ENCODE measurements at places on chromosomes 4 and X.

- no peak for DNase-seq
Measured at GRCh38 chr4:76301068-76301774, 5.3 kb upstream of the STBD1 start.

DNA sequence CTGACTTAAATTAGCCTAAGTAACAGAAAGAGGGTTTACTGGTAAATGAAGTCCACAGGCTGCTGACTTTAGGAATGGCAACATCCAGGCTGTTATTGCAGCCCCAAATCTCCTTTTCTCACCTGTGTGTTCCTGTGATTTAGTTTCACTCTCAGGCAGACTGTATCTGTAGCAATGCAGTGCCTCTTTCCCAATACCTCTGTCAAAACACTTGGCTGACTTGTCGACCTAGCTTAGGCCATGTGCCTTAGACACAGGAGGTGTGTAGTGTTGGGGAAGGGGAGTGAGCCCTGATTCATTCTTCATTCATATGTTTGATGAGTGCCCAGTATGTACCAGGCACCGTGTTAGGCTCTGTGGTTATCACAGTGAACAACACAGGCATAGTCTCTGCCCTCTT is 46.9 kb downstream of the JADE3 start:
- no peak for DNase-seq

GRCh38 chr4:136088211-136088867 is 1444.0 kb downstream of the PCDH18 start:
- DNase-seq, result no peak

- DNase-seq, result no peak
Measured at GRCh38 chr4:1872870-1873269, 1.7 kb downstream of the NSD2 start.

DNA sequence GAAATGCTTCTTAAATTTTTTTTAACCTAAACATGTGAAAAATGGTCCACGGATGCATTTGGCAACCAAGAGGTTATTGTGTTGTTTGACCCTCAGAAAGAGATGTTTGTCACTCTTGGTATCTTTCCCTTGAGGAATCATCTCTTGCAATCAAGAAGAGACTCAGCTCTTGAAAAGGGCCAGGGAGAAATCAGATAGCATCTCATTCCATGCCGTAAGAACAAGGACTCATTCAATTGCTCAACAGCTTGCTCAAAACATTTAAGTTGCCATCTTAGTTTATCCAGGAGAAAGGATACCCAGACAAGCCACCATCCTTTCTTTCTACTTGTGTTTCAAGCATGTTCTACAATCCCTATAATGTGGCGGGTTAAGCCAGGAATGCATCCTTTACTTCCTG is 209.5 kb upstream of the LNX1 start:
- DNase-seq, result no peak

GRCh38 chr4:125283707-125284279 is 31.0 kb upstream of the FAT4 start:
- DNase-seq, result no peak

GRCh38 chr4:175071123-175071522 is 153.0 kb downstream of the ADAM29 start:
- DNase-seq, result no peak

- DNase-seq, result no peak
Measured at GRCh38 chr4:15690020-15690809, 8.6 kb downstream of the FAM200B start.

GRCh38 chr4:52110171-52110570 is 59.1 kb downstream of the SPATA18 start:
- DNase-seq, result no peak

DNA sequence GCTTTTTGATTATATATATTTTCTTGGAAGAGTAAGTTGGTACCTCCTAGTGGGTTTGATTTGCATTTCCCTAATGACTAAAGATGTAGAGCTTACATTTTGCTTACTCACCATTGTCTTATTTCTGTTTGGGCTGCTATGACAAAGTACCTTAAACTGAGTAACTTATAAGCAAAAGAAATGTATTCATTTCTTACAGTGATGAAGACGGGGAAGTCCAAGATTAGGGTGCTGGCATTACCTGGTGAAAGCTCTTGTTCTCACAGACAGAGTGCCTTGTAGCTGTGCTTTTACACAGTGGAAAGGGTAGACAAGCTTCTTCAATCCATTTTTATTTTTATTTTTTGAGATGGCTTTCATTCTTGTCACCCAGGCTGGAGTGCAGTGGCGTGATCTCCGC is 229.2 kb upstream of the AGA start:
- DNase-seq, result no peak

All from left cardiac atrium (tissue), 4 donors.